ENCODE measurements at places on chromosomes 11 and 22.

- DNase-seq, result no peak
Observed at GRCh38 chr11:3665336-3666022, 5.7 kb downstream of the CHRNA10 start.

GRCh38 chr11:24747275-24748251 lies 250.7 kb downstream of the LUZP2 start:
- DNase-seq, result no peak

GRCh38 chr22:49734882-49735281 lies 92.8 kb downstream of the BRD1 start:
- no peak for DNase-seq

- no peak for DNase-seq
Observed at GRCh38 chr11:63609971-63610580, 4.2 kb downstream of the PLAAT3 start.

DNA sequence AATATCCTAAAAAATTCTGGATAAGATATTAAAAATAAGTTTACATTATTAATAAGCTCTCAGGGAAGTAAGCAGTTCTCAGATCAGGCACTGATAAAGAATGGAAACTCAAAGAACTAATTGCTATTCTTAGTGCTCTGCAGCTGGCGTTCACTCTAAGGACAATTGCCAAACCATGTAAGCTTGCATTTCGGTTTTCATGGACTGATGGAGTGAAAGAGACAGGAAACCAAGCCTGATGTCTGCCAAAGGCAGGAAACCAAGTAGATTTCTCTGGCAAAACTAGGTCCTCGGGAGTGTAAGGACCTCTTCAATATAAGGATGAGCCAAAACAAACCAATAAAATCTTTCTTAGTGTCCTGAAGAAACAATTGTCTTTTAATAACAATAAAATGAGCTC lies 355.2 kb downstream of the RAB38 start:
- DNase-seq, result no peak

DNA sequence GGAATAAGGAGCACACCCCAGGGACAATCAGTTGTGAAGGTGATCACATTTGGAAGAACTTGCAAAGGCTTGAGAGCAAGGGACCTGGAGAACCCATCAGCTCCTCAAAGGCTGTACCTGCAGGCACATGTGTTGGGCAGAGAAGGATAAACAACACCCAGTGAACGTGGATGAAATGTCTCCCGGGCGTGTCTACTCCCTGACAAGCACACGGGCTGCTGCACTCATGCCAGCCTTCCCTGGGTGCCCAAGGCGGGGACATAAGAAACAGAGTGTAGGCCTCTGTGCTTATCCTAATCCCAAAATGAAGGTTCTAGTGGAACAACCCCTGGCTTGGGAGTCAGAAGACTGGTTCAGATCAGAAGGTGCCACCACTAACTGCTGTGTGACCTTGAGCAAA lies 46.7 kb downstream of the DSCAML1 start:
- no peak for DNase-seq

DNA sequence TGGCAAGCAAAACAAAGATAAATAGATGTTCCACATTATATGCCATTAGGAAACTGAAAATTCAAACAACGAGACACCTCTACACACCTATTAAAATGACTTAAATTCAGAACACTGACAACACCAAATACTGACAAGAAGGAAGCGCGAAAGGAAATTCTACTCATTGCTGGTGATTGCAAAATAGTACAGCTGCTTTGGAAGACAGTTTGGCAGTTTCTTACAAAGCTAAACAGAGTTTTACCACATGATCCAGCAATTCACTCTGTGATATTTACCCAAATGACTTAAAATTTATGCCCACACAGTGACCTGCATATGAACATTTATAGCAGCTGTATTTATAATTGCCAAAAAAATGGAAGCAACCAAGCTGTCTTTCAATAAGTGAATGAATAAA lies 232.6 kb downstream of the CASP12 start:
- no peak for DNase-seq

DNA sequence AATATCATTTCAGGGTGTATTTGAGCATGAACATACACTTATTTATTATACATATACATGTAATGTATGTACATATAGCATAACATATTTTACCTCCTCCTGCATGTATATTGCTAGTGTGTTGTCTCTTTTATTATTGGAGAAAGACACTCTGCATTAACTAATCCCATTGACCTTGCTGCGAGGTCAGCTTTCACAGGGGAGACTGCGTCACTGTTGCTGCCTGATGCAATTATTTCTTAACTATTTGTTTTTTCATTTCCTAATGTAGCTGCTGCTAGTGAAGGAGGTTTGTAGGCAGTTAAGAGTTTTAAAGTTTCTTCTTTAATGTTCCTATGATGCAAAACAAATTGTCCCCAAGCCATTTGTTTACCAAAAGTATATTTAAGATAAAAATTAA lies 185.4 kb upstream of the CNTN5 start:
- DNase-seq, result no peak

DNA sequence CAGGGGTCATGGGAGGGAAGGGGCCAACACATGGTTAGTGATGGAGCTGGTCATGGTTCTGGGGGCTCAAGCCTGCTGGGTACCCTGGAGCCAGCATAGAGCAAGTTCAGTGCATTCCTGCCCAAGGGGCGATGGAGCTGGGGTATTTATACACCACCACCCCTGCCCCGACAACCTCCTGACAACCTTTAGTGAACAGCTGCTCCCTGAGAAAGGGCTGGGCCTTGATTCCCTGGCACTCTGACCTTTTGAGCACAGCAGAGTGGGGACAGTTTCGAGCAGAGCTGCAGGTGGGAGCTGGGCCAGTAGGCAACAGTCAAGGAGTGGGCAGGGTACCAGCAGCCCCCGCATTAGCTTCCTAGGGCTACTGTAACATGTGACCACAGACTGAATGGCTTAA lies 6.0 kb downstream of the PARVG start:
- no peak for DNase-seq

DNA sequence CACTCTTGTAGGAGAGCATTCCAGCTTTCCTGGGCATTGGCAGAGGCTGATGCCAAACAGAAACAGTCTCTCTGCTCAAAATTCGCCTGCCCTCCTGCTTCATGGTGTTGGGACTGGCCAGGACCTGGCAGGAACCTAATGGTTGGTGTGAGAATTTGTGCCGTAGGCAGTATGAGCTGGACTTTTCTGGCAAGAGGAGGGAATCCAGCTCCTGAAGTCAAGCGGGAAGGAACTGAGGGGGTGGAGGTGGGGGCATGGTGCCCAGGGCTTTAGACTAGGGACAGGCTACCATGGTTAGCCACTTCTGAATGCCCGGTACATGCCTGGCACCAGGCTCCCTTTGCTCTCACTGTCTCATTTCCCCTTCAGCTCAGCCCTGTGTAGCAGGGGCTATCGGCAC lies 6.9 kb upstream of the TOMM22 start:
- DNase-seq, result no peak

DNA sequence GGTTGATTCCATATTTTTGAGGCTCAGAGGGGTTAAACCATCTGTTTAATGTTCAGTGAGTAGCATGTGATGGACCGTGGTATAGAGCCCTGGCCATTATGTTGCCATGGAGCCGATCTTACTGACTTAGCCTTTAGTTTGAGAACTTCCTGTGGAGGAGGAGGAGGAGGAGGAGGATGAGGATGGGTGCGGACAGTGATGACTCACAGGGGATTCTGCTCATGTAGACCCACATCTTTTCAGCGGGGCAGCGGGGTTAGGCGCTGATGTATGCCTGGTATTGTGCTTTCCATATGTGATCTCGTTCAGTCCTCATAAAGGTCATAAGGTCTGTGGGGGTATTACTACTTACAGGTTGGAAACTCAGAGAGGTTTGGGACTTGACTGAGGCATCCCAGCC lies 13.9 kb downstream of the STX3 start:
- DNase-seq, result no peak

GRCh38 chr11:83044958-83045712 lies 26.6 kb downstream of the RAB30 start:
- DNase-seq, result no peak

GRCh38 chr11:131824771-131825170 lies 454.4 kb downstream of the NTM start:
- no peak for DNase-seq

DNA sequence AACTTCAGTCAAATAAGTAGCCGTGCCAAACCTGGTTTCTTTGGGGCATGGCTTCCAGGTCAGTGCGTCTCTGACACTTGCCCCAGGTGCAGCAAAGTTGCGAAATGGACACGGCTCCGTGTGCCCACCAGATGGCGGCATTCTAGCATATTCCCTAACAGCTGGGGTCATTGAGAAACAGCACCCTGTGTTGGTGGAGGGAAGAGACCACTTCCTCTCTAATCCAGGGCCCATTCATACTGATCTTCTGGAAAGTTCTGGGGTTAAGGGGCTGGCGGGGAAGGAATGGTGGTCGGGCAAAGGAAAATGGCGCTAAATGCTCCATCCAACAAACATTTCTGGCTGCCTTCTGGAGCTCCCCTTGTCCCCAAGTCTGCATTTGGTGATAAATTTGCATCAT lies 141.2 kb upstream of the TIMP3 start:
- DNase-seq, result peak; percentile 86

DNA sequence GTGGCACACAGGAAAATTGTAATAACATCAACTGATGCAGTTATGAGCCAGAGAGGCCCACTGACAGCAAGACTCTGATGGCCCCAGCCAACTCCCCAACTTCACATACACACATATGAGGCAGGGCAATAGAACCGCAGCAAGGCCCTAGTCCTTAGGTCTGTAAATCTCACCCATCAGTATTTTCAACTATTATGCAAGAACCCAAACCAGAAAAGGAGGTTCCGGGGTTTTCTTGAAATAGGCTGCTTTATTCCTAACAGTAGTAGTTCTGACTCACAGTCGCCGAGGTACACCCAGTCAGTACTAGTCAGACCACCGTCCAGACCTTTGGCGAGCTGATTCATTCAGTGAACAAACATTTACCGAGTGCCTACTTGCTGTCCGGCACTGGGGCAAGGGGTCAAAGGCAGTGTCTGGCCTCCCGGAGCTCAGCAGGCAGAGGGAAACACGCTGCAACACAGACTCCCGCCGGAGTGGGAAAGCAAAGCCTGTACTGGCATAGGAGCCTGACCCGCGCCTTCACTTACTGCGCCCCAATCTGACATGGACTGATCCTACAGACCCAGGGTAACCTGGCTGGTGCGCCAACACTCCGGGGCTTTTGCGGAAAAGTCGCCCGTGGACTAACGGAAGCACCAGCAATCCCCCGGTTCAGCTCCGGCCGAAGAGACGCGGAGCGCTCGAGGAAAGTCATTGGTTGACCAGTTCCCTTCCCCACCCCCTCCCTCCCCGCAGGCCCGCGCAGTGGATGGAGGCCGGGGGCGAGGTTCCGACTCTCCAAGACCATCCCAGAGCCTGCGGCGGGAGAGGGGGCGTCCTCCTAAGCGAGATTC lies 1.3 kb downstream of the PLEKHA7 start:
- DNase-seq, result peak; percentile 51

GRCh38 chr11:60343094-60343704 lies 16.1 kb downstream of the MS4A6E start:
- peak; percentile 21 for DNase-seq

- peak; percentile 61 for DNase-seq
Observed at GRCh38 chr11:35237860-35238715, 99.1 kb downstream of the CD44 start.

- DNase-seq, result peak; percentile 51
Observed at GRCh38 chr22:50531546-50531961, 1.7 kb upstream of the TYMP start.

DNA sequence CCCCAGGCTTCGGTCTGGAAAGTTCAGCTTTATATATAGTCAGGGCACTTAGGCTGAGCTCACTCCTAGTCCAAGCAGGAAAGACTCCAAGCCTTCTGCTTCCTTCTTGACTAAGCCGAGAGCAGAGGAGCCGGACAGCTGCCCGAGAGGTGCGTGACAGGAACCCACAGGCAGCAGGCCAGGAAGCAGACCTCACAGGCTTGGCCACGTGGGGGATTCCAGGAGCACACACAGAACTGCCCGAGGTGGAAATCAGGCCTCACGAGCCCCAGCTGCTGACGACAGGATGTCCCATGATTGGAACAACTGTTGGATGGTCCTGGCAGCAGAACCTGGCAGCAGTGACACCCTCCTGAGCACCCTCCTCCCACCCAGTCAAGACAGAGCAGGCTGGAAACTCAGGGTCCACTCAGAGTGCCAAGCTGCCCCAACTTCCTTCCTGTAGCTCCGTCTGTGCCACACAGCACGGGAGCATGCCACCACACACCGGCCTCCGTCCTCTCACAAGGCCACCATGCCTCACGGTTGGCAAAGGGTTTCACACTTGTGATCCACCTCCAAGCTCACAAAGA lies 5.4 kb downstream of the PLA2G6 start:
- DNase-seq, result no peak

DNA sequence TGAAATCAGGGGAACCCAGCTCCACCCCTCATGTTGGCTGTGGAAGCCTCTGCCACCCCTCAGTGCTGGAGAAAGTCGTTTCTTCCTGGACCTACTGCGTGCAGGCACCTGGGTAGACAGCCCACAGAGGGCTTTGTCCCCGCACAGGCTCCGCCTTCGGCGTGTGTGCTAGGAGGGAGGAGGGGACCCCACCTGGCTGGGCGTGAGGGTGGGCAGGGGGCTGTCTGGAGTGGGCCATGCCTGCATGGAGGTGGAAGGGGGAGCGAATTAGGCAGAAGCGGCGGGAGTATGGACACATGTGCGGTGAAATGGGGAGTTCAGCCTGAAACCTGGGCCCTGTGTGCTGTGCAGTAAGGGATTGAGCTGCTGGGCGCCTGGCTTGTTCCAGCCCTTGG lies 49.3 kb downstream of the FBLN1 start:
- DNase-seq, result no peak

DNA sequence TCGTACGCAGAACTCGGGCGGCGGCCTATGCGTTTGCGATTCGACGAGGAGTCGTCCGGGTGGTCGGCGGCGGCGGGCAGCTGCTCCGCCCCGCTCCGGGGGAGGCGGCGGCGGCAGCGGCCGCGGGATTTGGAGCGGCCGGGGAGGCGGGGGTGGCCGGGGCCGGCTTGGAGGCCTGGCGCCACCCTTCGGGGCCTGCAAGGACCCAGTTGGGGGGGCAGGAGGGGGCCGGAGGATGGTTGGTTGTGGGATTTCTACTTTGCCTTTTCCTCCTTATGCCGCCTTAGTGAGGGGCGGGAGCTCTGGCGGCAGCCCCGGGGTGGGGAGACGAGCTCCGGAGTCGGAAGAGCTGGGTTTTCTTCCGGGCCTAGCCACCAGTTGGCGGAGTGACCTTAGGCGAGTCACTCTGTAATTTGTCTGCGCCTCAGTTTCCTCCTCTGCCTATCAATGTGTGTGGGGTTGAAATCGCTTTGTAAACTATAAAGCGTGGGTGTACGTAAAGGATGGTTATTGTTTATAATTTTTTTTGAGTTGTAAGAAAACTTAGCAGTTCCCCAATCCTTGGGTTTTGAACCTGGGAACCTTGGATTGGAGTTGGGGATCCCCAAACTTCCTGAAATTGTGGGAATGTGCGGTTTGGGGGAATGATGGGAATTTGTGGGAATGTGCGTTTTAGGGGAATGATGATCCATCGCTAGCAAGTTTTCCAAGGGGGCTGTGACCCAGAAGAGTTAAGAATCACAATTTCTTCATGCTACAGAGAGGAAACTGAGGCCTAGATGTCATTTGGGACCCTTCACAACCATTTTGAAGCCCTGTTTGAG lies 679 bp downstream of the TUG1 start:
- DNase-seq, result no peak

GRCh38 chr11:74895340-74896116 lies 53.4 kb downstream of the XRRA1 start:
- no peak for DNase-seq

GRCh38 chr22:46004105-46004866 lies 27.3 kb upstream of the WNT7B start:
- DNase-seq, result no peak

GRCh38 chr11:122343210-122343609 lies 227.2 kb upstream of the BLID start:
- DNase-seq, result no peak

GRCh38 chr11:70931430-70931829 lies 320.9 kb downstream of the SHANK2 start:
- DNase-seq, result no peak

Data from iPS-NIHi11 (cell line).